ENCODE measurements at places on chromosomes 11 and 22.

GRCh38 chr11:36558571-36559413 lies 9.0 kb upstream of the RAG1 start:
- no peak for DNase-seq

- no peak for DNase-seq
These were observed 382.7 kb downstream of the METTL15 start for GRCh38 chr11:28490773-28491382.

- no peak for DNase-seq
These were observed 67.3 kb downstream of the PTPRJ start for GRCh38 chr11:48047616-48048015.

- DNase-seq = no peak
These were observed 21.2 kb downstream of the PTPRJ start for GRCh38 chr11:48001438-48002021.

DNA sequence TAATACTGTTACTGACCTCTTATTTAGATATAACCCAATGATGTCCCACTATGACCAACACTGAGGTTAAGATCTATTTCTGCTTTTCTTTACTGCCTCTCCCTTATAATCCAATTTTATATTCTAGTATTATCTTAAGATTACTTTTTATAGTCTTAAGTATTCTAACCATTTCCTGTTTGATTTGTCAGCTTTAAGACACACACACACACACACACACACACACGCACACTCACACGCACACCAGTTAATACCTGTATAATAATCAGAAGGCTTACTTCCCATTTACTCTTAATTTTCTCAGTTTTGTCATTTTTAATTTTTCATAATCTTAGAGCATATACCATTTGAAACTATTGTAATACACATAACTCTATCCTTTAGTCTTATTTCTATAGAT lies 226.0 kb upstream of the C11orf87 start:
- no peak for DNase-seq

Data from NCI-H510A (cell line).